ENCODE measurements at places on chromosomes 16 and 17.

DNA sequence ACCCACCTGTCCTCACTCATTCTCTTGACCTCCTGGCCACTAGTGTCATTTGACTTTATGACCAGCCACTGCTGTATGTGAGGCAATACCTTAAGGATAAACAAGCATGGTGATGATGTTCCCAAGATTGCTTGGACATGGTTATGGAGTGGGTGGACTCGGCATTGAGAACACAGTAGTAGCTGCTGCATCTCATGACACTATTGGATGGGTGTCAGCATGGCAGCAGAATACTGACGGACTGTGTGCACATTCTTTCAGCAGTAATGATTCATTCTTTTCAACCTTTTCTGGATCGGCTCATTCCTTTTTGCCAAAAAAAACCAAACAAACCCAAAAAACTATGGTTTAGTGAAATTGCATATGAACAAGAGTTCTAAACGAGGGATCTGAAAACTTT, 13.5 kb downstream of the SPECC1 start:
- DNase-seq = no peak

- no peak for DNase-seq
Measured at GRCh38 chr16:66267292-66268014, 99.0 kb upstream of the CDH5 start.

DNA sequence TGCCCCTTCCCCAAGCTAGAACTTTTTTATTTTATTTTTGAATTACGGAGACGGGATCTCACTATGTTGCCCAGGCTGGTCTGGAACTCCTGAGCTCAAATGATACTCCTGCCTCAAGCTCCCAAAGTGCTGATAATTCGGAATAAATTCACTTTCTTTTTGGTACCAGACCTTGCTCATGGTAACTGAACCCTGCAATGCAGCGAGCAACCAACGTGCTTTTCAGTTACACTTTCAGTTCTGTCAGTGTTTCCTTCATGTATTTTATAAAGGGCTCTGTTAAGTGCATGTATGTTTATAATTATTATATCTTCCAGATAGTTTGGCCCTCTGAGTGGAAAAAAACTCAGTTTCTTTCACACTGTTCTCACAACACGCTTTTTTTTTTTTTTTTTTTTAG, 13.9 kb downstream of the C16orf96 start:
- DNase-seq = no peak

DNA sequence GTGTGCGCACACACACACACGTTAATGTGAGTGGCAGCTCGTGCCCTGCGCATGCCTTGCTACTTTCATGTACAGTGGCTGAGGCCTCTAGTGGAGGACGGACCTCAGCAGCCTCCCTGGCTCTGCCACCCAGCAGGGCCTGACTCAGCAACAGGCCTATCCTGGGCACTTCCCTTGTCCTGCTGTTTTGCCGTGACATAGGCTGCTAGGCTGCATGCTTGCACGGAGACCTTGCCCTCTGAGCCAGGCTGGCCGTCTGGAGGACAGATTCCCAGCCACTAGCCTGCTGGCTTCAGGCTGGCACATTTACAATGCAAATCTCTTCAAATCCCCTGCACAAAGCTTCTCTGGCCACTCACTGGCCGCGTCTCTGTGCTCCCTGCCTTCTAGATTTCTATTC, 9.5 kb downstream of the RNF213 start:
- DNase-seq = no peak

DNA sequence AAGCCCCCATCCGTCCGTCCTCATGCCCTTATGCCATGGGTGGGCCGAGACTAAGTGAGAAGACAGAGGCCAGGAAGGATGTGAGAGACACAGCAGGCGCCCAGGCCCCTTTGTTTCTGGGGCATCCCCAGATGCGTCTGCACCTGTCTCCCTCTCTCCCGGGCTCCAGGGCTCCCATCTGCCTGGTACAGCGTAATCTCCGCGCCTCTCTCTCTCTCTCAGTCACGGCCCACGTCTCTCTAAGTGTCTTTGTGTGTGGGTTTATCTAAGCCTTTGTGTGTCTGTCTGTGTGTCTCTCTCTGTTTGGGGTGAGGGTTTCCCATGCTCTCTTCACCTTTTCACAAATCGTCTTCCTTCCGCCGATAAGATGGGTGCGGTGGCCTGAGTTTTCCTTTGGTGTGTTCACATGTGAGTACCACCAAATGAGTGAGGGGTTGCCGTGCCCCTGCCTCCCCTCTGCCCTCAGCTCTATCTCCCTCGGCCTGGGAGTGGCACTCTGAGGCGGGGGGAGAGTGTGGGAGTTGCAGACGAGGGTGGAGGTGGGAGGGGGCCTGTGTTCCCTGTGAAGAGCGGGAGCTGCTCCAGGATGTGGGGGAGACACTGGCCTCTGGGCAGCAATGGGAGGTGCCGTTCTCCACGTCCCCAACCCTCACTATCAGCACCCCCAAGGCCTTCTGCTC, 25.8 kb upstream of the ABCC3 start:
- DNase-seq = no peak

- peak; percentile 32 for DNase-seq
Measured at GRCh38 chr16:57628008-57628781, at the start of gene ADGRG1. TSS of gene ADGRG1 (plus strand) at chr16:57628630. CDS start at chr16:57650288, 21,658 bp downstream.

DNA sequence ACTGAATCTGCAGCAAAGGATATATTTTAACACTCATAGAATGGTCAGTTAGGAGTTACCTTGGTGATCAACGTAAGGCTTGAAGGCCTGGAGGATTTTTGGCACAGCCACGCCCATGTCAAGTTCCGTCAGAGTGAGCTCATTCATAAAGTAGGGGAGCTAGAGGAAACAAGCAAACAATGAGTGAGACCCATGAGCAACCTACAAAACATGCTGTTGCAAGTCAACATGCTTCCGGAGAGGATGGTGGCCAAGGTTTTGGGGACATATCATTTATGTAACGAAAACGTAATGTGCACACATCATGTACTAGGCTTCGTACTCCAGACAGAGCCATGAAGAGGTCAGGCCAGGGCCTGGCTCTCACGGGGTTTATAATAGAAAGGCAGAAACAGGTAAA, 41.1 kb upstream of the ERN1 start:
- DNase-seq = no peak

DNA sequence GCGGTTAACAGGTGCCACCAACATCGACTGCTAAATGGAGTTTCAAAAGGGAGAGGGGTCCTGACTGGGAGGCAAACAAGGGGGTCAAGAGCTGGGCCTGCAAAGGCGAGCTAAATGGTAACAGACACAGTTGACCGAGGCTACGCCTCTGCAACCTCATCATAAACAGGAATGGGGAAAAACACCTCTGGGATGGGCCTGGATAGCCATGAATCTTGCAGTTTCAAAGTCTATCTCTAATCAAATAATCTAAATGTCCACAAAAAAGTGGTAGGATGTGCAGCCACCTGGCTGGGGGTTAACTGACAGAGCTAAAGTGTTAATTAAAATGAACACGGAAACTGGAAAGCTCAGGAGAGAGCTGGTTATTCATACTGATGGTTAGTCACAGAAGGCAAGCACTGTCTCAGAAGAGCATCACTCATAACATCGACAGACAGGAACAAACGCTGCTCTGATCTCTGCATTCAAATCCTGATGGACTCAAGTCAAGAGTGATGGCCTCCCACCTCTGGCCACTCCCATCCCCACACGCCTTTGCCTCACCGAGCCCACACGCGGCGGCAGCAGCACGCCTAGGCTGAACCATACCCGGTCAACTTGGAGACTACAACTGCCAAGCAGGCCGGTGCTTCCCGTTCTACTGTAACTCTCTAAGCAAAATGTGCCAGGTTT, 56.3 kb downstream of the CREBBP start:
- DNase-seq = no peak
